HS-5 (cell line): ENCODE measurements at places on chromosomes 16 and 17.

GRCh38 chr17:4249452-4250029, 14.2 kb downstream of the ANKFY1 start:
- no peak for DNase-seq

GRCh38 chr16:30665155-30665829, 7.1 kb downstream of the FBRS start:
- DNase-seq, result no peak

GRCh38 chr16:83312718-83313245, 495.0 kb upstream of the HSBP1 start:
- no peak for DNase-seq

- DNase-seq, result no peak
Observed at GRCh38 chr17:44375196-44376017, 11.8 kb upstream of the FAM171A2 start.

- DNase-seq, result no peak
Observed at GRCh38 chr16:78098595-78099270, 721 bp upstream of the WWOX start.

DNA sequence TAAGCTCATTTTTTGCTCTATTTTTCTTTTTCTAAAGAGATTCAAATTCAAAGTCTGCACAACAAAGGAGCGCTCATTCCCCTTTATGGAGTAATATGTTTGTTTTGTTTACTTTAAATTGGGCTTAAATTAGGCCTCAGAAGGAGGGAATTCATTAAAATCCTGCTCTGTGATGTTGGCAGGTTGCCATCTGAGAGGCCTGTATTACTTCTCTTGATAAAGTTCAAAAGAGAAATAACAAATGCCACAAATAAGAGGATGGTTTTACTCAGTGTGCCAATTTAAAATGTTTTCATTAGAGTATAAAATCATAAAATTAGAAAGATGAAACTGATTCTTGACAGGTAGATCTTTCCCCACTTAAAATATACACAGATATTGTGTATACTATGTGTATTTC, 54.5 kb upstream of the HLF start:
- no peak for DNase-seq

GRCh38 chr16:84286578-84287240, 8.0 kb upstream of the WFDC1 start:
- DNase-seq, result no peak

- no peak for DNase-seq
Observed at GRCh38 chr16:3190949-3191353, 2.9 kb downstream of the OR1F1 start.

DNA sequence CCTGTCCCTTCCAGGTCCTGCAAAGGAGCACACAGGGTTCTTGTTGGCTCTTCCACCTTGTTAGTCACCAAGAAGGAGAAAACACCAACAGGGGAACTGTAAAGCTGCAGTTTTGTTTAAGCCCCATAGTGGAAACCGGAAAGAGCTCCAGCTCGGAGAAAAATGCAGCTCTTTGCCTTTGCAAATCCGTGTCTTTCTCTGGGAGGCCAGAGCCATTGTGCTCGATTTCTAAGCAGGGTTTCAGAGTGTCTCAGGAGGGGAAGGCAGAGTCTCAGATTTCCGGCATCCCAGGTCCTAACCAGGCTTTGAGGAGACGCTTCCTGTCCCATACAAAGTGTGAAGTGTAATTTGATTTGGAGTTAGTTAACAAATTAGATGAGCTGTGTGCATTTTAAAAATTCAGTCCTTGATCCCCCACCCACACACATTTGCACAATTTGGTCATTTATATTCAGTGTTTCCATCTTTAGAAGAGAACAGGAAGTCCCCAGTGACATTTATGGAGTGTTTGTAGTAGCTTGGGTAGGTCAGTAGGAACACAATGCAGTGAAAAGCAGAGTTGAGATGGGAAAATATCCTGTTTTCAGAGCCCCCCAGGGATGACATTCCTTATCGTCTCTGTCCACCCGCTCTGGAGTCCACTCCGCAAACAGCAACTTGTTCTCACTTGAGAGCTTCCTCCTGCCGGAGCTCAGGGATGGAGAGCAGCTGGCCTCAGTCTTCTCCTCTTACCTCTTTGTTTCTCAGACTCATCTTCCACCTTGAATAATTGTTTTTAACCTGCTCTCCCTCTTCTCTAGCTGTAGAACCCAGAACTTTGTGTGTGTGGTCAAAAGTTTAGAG, 331.9 kb downstream of the SEC14L1 start:
- DNase-seq, result no peak
